CD8-positive, alpha-beta memory T cell (primary cell): ENCODE measurements at places on chromosomes 7 and 10.

DNA sequence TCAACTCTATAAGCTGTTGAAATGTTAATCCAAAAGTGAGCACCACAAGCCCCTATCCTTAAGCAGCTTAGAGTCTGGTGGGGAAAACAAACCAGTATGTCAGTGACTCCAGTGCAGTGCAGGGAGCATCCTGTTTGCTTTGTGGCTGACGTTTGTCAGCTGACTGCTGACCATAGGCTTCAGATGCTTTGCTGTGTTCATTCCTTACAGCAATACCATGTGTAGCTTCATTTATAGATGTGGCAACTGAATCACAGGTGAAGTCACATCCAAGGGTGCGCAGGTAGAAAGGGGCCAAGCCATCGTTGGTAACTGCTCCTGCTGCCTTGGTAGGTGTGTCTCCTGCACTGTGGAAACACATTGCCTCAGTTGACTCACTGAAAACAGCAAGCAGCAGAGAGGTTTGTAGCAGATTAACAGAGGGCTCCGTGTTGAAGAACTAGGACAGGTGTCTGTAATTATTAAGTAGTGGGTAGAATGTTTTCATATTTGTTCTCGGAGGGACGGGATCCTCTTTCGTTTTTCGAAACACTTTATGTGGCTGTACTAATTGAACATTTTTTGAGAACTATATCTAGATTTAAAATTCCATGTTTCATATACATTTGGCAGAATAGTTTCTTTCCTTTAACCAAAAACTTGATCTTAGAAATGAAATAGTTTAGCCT lies 2.0 kb downstream of the INSIG1 start:
- no peak for DNase-seq

GRCh38 chr10:27986821-27987220 lies 12.1 kb downstream of the ODAD2 start:
- DNase-seq: no peak

DNA sequence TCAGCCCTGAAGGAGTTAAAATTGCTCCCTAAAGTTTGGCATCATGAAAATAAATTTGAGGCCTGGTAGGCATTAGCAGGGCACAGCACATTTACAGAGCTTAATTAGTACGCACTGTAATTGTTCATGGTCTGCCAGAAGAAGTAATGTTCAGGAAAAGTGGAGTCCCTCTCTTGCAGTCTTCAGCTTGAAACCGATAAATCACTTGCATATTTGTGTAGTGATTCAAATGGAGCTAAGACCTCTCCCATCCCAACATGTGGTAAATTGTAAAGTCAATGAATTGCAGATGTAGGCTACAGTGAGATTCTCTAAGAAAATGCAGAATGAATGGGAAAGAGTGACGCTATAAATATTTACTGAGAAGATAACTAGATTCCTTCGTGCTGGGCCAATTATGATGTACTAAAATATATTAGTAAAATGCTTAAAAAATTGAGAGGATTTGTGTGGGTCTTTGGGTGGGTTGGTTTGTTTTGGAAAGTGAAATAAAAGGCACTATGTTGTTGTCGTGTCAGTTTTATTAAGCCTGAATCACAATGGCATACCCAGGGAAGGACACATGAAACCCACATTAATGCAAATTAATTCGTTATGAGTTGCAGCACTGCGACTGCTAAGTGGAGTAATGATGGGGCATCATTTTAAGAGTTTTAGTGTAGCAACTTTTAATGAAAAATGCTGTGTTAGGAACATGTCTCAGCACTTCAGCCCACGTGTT lies 8.4 kb downstream of the TCF7L2 start:
- DNase-seq: no peak

GRCh38 chr7:100441641-100442535 lies 5.6 kb upstream of the PPP1R35 start:
- no peak for DNase-seq

DNA sequence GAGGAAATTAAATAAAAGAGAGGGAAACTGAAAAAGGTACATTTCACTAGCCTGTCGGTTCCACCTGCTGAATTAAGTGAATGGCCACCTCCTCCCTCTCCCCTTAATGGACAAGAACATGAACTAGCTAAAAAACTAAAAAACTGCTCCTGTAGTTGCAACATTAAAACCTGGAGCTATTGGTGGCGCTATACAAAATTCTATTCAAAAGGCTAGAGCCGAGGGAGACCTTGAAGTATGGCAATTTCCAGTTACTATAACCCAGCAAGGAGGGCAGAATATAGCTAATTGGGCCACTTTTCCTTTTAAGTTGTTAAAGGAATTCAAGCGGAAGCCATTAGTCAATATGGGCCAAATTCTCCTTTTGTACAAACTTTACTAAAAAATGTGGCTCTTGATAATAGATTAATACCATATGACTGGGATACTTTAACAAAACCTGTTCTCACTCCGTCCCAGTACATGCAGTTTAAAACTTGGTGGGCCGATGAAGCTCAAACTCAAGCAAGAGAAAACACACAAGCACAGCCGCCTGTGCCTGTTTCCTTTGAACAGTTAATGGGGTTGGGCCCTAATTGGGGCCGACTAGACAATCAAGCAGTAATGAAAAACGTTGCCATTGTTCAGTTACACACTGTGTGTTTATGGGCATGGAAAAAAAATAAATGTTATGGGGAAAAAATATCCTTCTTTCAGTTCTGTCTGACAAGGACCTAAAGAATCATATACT lies 6.5 kb upstream of the CHST3 start:
- DNase-seq: no peak

- DNase-seq: no peak
Observed at GRCh38 chr7:75993689-75994387, 557 bp downstream of the TMEM120A start.

DNA sequence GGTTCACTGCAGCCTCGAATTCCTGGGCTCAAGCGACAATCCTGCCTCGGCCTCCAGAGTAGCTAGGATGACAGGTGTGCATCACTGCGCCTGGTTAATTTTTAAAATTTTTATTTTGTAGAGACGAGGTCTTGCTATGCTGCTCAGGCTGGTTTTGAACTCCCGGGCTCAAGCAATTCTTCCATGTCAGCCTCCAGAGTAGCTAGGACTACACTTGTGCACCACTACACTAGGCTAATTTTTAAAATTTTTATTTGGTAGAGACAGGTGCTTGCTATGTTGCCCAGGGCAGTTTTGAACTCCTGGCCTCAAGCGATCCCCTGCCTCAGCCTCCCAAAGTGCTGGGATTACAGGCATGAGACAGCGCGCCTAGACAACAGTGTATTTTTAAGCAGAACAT lies 120.5 kb downstream of the SVIL start:
- no peak for DNase-seq

- no peak for DNase-seq
Observed at GRCh38 chr7:17029150-17029549, 147.4 kb upstream of the AGR3 start.

DNA sequence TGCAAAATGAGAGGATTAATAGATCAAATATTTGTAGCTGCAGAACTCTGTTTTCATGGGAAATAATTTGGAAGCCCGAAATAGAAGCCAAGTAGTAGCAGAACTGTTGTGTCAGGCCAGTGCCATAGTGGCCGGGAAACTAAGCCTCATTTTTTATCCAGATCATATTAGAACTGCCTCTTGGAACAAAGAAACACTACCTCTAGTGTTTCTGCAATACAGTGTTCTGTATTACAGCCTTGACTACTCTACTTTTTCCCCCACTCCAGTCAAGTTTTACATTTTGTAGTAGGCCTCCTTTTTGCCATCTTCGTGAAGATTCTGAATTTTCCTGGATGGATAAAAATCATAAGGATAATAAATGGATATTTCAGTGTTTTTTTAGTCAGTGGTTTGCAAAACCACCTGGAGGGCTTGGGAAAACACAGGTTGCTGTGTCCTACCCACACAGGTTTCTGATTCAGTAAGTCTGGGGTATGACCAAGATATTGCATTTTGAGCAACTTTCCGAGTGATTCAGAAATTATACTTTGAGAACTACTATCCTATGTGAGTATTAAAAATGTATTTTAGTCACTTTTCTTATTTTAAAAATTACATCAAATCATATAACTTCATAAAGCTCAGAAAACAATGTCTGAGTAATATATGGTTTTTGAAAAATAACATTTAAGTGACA lies 326.2 kb upstream of the KAT6B start:
- no peak for DNase-seq

DNA sequence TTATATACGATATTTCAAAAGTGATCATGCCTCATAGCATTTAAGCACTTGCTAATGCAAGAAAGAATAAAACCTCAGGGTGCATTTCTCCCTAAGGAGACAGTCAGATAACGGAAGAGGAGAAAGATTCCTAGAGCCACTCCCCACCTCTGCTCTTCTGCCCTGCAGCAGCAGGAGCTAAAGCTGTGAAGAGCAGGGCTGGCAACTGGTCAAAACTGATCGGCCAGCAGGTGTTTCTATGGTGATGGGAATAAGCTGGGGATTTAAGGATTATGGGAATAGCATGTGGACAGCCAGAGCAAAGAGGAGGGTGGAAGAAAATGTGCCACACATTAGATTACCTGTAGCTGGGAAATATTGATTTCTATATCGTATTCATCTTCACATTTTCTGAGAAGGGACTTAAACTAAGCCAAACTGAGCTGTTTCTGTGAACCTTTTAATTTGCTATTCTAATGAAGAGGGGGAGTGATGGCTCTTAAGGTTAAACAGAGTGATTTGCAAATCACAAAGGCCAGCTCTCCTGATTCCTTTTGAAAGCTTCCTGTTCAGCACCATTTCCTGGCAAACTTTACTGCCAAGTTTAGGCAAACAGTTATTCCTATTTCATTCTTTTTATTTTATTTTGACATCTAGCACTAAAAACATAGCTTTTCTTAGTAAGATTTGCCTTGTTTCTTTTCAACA lies 268.9 kb upstream of the PFKP start:
- no peak for DNase-seq

GRCh38 chr7:101386558-101387231 lies 24.0 kb downstream of the COL26A1 start:
- DNase-seq: no peak

DNA sequence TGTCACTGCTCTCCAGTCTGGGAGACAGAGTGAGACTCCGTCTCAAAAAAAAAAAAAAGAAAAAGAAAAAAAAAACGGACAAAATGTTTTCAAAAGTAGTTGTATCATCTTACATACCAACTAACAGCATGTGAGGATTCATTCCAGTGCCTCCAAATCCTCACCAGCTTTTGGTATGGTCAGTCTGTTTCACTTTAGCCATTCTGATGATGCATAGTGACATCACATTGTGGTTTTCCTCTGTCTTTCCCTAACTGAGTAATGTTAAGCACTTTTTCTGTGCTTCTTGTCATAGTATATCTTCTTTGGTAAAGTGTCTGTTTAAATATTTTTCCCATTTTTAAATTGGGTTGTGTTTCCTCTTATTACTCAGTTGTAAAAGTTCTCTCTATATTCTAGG lies 251.4 kb upstream of the CTBP2 start:
- no peak for DNase-seq

- no peak for DNase-seq
Observed at GRCh38 chr10:66144016-66144415, 781.8 kb upstream of the LRRTM3 start.

DNA sequence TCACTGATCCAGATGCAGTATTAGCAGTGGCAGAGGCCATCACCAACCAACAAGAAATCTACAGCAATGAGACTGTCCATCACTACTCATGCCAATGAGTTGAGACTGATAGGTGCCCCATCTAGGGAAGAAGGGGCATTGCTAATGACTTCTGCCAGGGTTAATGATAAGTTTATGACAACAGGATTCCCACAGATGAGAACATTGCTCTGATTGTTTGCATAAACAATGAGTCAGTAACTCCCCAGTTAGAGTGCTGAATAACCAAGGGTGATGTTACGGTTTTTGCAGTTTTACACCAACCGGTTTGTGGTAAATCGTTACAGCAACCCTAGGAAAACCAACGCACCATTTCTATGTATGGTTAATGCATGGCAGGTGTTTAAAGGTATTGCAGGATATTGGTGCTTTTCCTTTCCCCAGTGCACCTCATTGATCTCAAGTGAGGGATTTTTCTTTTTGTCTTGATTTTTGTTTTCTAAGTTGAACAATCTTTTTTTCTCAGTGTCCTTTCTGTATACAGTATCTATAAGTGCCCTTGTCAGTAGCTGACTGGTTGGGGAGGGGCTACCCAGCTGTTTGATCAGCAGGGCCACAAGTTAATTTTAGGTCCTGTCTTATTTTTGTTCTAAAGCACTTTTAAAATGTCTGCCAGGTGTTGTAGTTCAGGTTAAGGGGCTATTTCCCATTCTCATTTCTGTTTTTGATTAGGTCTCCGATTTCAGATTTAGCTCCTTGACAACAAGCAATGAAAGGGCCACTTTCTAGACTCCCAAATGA lies 3.9 kb upstream of the CSGALNACT2 start:
- no peak for DNase-seq

DNA sequence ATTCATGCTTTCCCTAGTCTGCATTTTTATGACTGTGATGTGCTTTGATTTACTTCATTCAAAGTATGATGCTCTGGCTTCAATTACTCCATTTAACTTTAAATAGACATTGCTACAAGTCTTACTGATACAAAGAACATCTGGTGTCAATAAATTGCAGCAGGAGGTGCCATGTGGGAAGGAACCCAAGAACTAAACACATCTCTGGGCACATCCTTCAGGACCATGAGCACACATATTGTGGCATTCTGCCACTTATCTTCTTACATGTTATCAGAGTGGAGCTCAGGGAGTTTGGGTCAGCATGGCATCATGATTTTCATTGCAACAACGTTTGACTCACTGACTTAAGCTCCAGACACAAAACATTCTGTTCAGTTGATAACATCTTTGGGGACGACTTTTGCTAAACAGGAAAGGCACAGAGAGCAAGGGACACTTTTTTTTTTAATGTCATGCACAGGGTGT lies 227.0 kb downstream of the DKK1 start:
- no peak for DNase-seq

DNA sequence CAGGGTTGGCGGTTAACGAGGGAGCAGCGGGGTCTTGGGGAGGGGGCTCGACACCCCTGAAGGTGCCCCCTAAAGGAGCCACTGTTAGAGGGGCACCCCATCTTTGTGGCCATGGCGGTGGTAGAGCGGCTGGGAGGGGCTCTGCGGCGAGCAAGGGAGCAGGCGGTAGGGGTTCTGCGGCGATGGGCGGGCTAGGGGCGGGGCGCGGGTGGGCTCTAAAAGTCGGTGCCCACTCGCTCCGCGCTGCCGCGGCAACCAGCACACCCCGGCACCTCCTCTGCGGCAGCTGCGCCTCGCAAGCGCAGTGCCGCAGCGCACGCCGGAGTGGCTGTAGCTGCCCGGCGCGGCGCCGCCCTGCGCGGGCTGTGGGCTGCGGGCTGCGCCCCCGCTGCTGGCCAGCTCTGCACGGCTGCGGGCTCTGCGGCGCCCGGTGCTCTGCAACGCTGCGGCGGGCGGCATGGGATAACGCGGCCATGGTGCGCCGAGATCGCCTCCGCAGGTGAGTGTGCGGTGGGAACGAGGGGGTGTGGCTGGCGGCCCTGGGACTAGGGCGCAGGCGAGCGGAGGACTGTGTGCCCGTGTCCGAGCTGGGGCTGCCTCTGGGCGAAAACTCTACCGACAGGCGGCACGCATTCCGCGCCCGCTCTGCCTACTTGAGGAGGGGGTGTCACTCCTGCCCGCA lies at the start of gene MEST:
TSS of gene MEST (plus strand) at position 245 of the 682 bp plus-strand sequence. CDS start at position 474, 229 bp downstream.
- no peak for DNase-seq

GRCh38 chr7:92242972-92243371 lies 2.7 kb downstream of the KRIT1 start:
- DNase-seq: no peak
